ENCODE measurements at places on chromosomes 4 and X.

DNA sequence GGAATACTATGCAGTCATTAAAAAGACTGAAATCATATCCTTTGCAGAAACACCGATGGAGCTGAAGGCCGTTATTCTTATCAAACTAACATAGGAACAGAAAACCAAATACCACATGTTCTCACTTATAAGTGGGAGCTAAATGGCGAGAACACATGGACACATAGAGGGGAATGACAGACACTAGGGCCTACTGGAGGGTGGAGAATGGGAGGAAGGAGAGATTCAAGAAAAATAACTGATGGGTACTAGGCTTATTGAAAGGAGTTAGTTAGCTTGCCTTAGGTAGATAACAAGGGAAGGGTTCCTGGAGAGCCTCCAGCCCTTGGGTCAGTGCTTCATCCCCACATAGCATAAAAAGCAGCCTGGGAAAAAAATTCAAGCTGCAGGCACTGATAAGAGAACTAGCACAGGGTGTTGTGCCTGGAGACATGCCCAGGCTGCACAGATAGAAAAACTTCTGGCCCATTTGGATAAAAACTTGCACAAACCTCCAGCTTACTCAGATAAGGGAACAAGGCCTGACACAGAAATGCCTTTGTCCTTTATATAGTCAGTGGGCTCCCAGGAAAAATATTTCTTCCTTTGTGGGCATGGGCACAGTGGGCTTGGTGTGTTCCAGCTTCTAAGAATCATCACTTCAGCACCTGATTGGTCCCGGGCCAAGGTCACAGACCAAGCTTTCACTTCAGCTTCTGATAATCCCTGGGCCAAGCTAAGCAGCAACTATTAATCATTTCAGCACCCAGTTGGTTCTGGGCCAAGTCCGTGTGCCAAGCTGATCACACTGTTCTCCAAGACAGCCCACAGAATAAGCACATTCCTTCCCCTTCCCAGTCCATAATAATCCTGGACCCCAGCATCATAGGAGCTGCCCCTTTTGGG lies 23.1 kb upstream of the PWWP3B start:
- DNase-seq = no peak

DNA sequence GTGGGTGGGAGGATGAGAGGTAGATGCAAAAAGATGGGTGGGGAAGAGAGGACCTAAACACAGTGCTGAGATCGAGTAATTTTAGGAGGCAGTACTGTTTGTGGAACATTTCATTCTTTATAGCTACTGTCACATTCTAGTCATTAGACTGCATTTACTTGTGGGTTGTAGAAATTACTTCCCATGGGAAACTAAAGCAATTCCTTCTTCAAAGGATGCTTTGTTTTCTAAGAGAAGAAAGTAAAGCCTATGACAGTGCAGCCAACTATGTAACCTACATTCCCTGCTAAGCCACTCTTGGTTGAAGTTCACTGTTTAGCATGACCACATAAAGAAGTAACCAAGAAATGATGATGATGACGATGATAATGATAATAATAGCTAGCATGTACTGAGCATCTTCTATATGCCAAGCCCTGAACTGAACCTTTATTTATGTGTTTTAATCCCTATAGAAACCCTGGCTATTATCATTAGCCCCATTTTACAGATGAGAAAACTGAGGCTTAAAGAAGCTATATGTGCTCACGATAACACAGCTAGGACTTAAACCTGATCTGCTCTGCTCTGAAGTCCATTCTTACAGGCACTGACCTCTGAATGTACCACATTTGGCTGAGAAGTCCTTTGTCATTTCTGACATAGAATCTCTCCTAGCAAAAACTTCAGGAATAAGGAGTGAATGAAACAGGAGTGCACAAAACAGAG lies 114.5 kb upstream of the KIT start:
- peak; percentile 89 for DNase-seq

GRCh38 chr4:99863804-99864203 lies 30.4 kb downstream of the LAMTOR3 start:
- no peak for DNase-seq

- no peak for DNase-seq
Observed at GRCh38 chr4:137922721-137923120, 319.4 kb downstream of the SLC7A11 start.

DNA sequence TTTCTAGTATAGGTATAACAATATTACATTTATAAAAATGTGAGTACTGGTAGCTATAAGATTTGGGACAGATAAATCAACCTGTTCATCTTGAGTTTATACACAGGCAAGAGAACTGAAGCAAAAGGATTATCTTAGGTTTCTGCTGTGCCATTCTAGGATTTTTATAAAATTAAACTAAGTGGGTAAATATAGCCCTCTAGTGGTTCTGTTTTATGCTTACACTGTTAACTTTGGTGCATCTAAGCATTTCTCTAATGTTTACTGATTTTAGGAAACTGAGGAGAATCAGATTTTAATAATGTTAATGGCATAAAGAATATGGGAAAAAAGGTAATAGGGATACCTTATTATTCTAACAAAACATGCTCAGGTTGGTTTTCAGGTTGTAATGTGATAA lies 1.1 kb upstream of the RRH start:
- DNase-seq = no peak

- DNase-seq = no peak
Observed at GRCh38 chrX:23666282-23666681, 1.0 kb upstream of the PRDX4 start.

Data from fibroblast of skin of abdomen (primary cell).